ENCODE measurements at places on chromosomes 11 and 22.

GRCh38 chr22:48370508-48371325 is 1457.0 kb downstream of the BRD1 start:
- no peak for DNase-seq

DNA sequence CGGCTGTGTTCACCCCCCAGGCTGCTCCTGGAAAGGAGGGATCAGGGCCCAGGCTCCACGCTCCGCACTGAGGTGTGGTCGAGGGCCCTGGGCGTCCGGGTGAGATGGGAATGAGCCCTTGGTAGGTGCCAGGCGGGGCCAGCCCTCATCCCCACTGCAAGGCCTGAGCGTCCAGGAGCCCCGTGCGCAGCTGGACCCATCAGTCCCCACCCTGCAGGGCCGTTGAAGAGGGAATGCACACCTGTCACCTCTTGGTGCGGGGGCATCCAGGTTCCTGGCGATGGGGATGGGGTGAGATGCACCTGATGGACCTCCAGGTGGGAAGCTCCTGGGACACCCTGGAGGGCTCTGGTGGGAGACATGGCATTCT is 72.2 kb downstream of the KCNQ1 start:
- no peak for DNase-seq

GRCh38 chr11:57475671-57476046 is 15.3 kb downstream of the RTN4RL2 start:
- no peak for DNase-seq

DNA sequence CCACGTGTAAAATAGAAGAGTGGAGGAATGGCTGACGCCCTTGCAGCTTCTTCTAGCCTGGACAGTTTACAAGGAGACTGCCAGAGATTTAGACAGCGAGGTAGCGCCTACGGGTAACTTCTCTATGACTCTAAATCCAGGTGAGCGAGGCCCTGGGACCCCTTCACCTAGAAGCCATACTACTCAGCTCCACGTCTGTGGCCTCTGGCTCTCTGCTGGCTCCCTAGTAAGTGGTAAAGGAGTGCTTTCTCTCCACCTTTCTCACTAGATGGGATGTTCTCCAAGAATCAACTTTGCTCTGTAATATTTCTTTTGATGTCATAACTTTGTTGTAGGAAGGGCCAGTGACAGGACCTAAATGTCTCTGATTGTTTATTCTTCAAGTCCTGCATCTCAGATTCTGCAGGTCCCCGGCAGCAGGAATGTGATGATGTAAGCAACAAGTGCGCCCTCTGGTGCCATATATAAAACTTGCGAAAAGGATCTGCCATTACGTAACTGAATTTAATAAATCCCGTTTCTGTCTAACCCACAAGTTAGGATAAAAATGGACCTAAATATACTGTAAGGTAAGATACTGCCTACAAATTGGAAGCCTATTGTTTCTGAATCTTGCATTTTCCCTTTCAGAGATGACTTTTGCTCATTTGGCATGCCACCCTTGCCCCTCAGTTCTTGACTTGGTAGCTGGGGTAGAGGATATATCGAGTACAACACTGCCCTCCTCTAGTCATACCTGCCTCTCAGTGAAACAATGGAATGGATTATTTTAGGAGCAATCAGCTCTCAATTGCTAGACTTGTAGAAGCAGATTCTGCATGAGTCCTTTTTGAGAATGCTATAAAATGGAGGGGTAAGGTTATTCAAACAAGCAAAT is 11.0 kb upstream of the PTPN5 start:
- DNase-seq = no peak

DNA sequence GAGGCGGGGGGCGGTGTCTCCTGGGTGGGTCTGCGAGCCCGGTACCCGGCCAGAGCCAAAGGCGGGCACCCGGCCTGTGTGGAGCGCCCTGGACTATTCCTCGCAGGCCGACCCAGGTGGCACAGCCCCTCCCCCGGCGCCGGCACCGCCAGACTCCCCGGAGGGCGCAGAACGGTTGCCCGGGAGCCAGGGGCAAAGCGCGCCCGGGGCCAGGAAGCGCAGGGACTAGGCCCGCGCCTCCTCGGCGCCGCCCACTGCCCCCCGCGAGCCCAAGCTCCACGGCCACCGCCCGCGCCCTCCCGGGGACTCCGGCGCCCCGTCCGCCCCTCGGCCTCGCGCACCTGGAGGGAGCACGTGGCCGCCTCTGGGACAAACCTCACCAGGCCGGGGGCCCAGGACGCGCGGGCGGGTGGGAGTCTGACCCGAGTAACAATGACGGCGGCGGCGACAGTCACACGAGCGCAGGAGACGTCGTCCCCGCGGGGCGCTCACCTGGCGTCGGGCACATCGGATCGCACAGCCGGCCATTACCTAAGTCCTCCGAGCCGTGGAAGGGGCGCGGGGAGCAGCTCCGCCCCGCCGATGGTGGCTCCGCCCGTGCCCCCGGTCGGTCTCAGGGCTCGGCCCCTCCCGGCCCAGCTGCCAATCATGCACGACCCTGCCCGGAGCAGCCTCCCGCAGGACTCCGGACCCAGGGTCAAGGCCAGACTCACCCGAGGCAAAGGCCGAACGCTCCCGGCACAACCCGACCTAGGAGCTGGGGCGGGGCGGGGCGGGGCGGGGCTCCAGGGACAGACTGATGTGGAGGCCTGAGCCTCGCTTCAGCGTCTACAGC is 7.4 kb downstream of the PLXNB2 start:
- no peak for DNase-seq

- no peak for DNase-seq
Measured at GRCh38 chr22:38441620-38442287, 13.2 kb downstream of the KCNJ4 start.

- DNase-seq = no peak
Measured at GRCh38 chr11:521177-521688, 14.1 kb downstream of the HRAS start.

- DNase-seq = no peak
Measured at GRCh38 chr22:39414886-39415285, 15.3 kb downstream of the TAB1 start.

DNA sequence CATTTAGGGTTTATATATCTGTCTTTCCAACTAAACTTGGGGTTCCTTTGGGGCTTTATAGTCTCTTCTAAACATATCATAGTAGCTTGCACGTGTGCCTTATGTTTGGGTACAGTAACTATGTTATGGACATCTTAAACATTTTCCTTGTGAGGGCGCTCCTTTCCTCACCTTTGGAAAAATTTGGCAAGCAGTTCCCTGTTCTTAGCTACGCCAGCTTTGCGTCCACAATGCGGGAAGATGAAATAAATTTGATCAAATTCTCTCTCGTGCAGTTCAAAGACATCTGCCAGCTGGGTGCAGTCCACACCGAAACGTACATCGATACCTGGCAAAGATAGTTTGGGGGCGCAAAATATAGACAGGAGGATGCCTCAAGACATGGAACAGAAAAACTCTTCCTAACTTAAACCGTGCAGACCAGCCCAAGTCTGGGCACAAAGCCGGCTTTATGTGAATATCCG is 548 bp downstream of the FDXACB1 start:
- no peak for DNase-seq

DNA sequence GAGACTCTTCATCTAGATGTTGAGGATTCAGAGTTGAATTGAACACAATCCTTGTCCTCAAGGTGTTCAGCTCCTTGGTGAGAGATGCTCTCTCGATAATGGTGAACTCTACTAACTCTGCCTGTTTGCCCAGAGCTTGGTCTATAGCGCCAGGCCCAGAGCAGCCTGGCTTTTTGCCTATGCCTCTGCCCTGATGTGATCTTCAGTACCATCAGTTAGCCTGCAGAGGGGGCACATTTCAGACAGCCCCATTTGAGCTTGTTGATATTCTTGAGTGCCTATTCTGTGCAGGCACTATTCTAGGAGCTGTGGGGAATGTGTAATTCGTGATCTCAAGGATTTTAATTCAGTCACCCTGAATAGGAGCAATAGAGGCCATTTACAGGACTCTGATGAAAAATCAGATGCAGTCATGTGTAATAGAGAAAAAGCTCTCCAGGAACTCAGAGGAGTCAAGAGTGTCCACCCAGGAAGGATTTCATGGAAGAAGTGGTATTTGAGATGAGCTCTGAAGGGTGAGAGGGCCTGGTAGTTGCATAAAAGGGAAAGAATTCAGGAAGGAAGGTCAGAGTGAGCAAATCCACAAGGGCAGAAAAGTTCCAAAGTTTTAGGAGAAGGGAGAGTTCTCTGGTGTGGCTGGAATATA is 19.3 kb downstream of the GTPBP1 start:
- DNase-seq = no peak

GRCh38 chr11:76083563-76084451 is 122.5 kb downstream of the WNT11 start:
- no peak for DNase-seq
